LHCN-M2 (cell line): ENCODE measurements at places on chromosomes 12 and 14. TPM values are rescaled to one million over a fixed set of nuclear protein-coding genes. Genes with fewer than 3 reads are reported as not detected.

The C3AR1 gene
- 1.5 and 2.1 TPM in 2 replicates for total RNA-seq

The MYL2 gene
- total RNA-seq: not detected in 2 replicates

The RPS29 gene
- 2,086 and 4,823 TPM in 2 replicates for total RNA-seq

The GYS2 gene
- 0.06 TPM in 1 of 2 replicates, not detected in the other for total RNA-seq

The FERMT2 gene
- 87.5 and 89.6 TPM in 2 replicates for total RNA-seq

The ENDOU gene
- 0.51 and 0.63 TPM in 2 replicates for total RNA-seq

The CYP46A1 gene
- total RNA-seq: 0.38 and 0.40 TPM in 2 replicates

The CRACR2A gene
- 6.7 and 7.0 TPM in 2 replicates for total RNA-seq

The BCL2L14 gene
- not detected in 2 replicates for total RNA-seq

The FSCB gene
- total RNA-seq: not detected in 2 replicates

DNA sequence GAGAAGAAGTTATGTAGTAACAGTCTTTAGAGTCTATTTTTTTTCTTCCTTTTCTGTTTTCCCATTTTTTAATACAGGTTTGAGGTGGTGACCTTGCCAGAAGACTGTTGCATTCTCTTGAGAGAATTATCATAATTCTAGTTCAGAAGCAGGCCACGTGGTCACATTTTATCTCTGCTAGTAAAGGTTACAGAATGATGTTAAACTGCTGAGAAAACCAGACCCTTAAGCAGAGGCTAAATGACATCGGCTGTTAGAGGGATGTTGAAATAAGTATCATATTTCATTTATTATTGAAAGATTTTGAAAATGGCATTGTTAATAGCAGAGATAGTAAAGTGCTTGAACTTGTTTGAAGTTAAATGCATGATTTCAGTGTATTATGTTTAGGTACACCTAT lies 49.2 kb downstream of the BRMS1L start:
- no peak for DNase-seq

- DNase-seq: no peak
These were observed 73.0 kb downstream of the IQSEC3 start for GRCh38 chr12:139585-139984.

DNA sequence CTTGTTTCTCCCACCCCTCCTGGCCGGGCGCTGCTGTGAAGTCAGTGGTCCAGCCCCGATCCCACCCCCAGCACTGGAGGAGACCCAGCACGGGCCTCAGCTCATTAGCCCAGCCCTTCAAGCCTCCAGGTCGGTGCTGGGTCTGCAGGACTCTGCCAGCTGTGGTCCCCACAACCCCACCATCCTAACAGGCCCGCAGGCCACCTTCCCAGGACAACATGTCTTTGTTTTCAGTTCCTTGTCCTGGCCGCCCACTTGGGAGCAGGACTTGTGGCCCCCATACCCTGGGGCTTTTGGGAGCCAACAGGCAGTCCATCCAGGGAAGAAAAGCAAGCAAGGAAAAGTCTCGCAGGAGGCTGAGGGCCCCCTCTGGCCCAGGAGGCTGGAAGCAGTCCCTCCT lies 60.0 kb downstream of the HRK start:
- DNase-seq: no peak

DNA sequence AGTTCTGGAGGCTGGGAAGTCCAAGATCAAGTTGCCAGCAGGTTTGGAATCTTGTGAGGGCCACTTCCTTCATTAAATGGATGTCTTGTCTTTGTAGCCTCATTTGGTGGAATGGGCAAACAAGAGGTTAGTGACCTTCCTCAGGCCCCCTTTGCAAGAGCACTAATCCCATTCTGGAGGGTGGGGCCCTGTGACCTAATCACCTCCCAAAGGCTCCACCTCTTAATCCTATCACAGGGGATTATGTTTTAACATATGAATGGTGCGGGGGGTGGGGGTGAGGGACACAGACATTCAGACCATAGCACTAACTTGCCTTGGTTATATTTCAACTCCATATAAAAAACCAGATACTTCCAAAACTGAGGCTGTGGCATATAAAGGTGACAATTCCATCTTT lies 59.9 kb upstream of the PPP4R3A start:
- no peak for DNase-seq

GRCh38 chr14:75196468-75196867 lies 20.1 kb upstream of the TMED10 start:
- DNase-seq: no peak

- no peak for DNase-seq
These were observed 165.2 kb downstream of the VRK1 start for GRCh38 chr14:96962337-96962736.

- no peak for DNase-seq
These were observed 10.5 kb downstream of the GABARAPL1 start for GRCh38 chr12:10223208-10223607.

DNA sequence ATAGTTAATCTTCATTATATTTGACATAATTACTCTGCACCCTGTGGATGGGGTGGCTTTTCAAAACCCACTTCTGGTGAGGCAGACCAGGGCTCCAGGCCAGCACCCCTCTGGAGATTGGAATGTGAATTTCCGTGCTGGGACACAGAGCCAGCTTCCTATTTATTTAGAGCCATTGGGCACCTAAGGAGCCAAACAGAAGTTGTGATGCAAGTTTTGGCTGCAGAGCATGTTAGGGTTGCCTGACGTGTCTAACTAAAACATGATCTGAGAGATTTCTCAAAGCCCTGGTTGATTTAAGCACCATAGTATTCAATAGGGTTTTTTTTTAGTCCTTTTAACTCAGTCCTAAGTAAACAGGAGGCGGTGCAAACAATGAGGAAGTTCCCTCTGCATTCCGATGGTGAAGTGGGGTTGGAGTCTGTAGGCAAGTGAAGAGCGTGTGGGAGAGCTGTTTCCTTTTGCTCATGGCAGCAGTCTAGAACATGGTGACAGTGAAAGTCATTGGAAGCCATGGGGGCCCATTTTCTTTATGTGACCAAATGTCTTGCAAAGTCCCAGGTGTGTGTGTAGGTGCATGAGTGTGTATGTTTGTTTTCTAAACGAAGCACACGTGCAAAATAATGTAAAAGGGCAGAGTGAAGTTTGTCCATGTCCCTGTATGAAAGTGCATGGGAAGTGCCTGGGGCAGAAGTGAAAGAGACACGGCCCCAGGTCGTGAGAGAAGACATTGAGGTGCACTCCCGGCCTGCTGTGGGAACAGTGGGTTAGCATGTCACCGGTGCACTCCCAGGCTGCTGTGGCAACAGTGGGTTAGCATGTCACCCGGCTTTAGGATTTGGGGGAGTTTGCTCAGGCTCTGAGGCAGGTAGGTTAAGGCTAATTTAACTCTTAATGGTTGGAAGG lies 117.7 kb downstream of the PRKCH start:
- DNase-seq: peak; percentile 44

DNA sequence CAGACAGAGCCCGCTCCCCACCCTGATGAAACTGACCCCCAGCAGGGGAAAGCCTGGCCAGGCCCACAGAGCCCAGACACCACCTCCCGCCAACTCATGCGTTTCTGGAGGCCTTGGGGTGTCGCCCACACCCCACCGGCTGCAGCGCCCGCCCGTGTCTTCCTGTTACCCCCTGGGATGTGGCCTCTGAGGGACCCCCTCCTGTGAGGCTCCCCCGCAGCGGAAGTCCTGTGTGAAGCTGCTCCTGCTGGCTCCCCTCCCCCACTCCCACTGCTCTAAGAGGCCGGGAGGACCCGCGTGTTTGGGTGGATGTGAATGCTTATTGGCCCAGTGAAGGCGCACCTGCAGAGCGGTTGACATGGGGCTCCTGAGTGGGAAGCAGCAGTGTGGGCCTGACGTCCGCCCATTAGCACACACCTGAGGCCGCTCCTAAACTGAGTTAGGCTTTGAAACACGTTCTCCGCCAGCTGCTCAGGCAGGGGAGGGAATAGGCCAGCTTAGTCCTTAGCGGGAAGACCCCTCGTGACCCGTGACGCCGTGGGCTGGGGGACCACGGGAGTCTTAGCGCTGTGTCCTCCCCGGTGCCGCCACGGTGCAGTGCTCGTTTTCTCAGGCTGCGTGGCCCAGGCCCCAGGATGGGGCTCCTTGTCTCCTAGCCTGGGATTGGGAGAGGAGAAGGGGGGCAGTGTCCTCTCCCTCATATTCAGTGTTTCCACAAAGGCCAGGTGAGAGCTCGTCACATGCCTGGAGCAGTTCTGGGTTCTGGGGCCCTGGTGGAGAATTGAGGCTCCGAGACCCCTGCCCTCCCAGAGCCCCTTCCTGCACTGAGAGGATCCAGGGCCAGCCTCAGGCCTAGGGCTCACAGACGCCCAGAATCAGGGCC lies 323.4 kb upstream of the SFSWAP start:
- no peak for DNase-seq

DNA sequence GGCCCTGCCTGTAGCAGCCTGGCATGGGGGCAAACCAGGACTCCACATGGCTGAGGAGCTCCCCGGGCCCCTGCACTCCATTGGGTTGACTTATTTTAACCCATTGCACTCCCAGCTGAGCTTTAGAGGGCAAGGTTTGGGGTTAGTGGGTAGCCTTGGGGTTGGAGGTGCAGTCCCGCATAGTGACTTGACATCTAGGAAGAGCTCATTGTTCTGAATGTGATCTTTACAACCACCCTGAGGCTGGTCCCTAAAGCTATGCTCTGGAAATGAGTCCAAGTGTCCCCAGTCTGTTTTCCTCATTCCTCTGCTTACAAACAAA lies 36.4 kb downstream of the NFKBIA start:
- no peak for DNase-seq

- no peak for DNase-seq
These were observed 127.0 kb downstream of the TSPAN9 start for GRCh38 chr12:3204143-3204542.

- DNase-seq: peak; percentile 89
These were observed 35.2 kb downstream of the CEP128 start for GRCh38 chr14:80906336-80906735.

DNA sequence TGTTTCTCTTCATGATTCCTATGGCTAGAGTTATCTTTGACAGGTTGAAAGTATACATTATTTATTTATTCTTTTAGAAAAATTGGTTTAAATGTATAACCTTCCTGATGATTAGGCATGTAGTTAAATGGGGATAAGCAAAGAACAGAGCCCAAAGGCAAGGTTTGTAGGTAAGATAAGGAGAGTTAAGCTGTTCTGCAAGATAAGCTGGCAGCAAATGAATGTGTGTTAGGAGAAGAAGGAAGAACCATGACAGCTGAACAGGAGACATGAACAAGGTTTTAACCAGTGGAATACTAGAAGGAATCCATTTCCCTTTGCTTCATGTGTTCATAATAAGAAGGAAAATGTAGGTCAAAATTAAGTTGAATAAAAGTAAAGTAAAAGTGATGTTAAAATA lies 1330.1 kb upstream of the USP15 start:
- no peak for DNase-seq

DNA sequence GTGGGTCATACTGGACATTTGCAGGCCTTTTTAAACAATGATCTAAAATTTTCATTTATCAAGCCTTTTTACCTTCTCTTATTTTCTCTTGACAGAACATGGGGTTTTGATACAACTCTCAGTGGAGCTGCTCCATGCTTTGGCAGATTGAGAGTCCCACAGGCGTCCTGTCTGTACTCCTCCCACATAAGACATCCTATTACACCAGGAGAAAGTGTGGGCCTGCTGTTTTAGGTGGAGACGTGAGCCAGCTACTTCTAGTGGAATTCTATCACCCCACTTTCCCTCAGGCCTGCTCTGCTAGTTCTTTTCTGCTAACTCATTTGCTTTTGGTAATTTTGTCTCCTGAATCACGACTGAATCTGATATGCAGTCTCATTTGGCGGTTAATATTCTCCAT lies 33.5 kb upstream of the NRXN3 start:
- no peak for DNase-seq
